ENCODE measurements at places on chromosomes 12 and 14. TPM values are rescaled to one million over a fixed set of nuclear protein-coding genes. Genes with fewer than 3 reads are reported as not detected.

Gene DNAH10
- total RNA-seq, result 0.14 TPM

Gene KRT78
- total RNA-seq, result not detected

Gene ITGB7
- total RNA-seq, result 239 TPM

Gene RNFT2
- 10.1 TPM for total RNA-seq

Gene RNASE7
- not detected for total RNA-seq

Gene DIO2
- total RNA-seq, result not detected

Gene ANO2
- total RNA-seq, result not detected

GRCh38 chr14:64726585-64726890 is 22.3 kb downstream of the PLEKHG3 start:
- peaks cover 1% of the 10 kb centered on the region for H3K27me3 ChIP-seq
- H3K4me3 ChIP-seq, result no peak overlapping the region
- DNase-seq, result no peak
- peaks cover 64% of the 10 kb centered on the region for H3K4me1 ChIP-seq

DNA sequence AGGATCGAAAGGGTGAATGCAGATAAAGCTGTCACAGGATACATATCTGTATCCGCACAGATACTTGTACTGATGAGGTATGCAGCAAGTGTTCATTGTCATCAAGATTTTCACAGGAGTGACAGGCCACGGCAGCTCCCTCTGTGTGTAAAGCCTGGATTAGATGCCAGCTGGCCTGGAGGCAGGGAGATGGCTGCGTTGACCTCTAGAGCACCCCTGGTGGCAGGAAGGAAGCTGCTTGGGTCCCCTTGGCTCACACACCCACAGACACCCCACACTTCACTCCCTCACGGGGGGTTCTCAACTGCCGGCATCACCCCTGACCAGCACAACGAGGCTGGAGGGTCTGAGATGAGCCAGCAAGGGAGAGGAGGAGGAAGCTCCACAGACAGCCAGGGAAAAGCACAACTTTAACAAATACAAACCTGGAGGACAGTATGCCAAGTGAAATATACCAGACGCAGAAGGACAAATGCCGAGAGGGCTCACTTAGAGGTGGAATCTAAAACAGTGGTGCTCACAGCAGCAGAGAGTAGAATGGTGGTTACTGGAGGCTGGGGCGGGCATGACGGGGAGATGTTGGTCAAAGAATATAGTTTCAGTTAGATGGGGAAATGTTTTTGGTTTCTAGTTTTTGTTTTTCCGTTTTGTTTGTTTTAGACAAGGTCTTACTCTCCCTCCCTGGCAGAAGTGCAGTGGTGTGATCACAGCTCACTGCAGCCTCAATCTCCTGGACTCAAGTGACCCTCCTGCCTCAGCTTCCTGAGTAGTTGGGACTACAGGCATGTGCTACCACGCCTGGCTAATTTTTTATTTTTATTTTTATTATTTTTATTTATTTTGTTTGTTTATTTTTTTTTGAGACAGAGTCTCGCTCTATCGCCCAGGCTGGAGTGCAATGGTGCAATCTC is 45.7 kb downstream of the TEAD4 start:
- H3K36me3 ChIP-seq, result no peaks in the 10 kb centered on the region
- no peak for DNase-seq
- no peak overlapping the region for H3K4me3 ChIP-seq
- no peaks in the 10 kb centered on the region for H3K4me1 ChIP-seq
- no peaks in the 10 kb centered on the region for H3K27me3 ChIP-seq

DNA sequence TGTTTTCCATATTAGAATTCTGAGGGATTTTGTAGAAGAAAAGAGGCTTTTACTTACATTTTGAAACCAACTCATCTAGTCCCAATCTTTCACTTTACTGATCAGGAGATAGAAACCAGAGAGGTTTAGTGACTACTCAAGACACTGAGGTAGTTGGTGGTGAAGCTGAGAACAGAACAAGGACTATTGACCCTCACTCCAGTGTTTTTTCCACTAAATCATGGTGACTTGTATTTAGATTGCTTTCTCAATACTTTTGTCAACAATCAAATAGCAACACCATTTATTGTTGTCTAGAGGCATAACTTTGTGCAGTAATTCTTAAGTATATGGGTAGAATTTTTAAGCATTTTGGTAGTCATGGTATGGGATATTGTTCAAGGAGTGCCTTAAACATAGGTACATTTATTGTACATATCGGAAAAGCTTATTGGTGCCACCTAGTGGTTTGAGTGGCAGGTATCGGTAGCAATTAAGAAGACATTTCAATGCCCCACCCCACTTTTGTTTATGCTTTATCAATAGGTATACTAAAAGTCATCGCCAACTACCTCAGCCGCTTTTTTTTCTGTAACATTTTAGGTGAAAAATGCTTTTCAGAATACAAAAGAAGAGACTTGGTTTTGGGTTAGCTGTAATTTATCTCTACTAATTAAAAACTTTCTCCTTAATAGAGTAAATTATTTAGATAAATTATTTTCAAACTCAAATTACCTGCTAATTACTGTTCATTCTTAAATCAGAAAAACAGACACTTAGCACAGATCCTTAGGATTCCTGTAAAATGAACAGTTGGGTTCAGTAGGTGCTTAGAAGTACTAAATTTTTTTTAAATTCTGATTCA is 47.3 kb upstream of the PAWR start:
- no peak overlapping the region for H3K4me3 ChIP-seq
- peak; percentile 76 for DNase-seq
- H3K27me3 ChIP-seq, result peaks cover 5% of the 10 kb centered on the region
- H3K4me1 ChIP-seq, result no peaks in the 10 kb centered on the region
- H3K36me3 ChIP-seq, result no peaks in the 10 kb centered on the region
- no peak overlapping the region for H3K27ac ChIP-seq

DNA sequence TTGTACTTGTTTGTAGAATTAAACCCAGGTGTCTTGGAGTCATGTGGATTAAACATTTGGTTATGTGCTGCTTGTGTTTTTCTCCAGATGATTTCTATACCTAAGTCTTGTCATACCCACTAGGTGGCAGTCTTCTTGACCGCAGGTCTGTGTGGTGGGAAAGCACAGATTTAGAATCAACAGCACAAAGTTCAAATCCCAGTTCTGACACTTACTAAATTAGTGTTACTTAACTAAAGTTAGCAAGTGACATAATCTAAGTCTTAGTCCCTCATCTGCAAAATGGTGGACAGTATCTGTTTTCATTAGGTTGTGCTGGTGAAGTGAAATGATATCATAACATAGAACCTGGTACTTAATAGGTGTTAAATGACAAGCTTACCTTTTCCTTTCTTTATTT is 151.0 kb upstream of the ARHGAP5 start:
- H3K27me3 ChIP-seq, result no peaks in the 10 kb centered on the region
- H3K27ac ChIP-seq, result no peak overlapping the region
- H3K4me1 ChIP-seq, result peaks cover 8% of the 10 kb centered on the region
- no peak overlapping the region for H3K4me3 ChIP-seq

DNA sequence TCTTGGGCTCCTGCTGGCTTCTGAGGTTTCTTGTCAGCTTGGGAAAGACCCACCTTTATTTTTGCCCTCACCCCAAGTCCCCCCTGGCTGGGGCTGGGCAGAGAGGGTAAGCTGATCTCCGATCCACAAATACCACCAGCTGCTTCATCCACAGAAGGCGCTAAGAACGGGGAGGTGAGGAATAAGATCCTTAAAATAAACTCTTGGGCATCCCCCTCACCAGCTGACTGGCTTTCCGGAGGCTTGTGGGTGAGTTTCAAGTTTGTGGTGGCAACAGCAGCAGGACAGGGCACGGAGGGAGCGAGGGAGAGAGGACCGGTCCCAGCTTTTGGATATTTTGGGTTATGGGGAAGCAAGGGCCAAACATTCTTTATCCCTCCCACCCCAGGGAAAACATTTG is 20.8 kb upstream of the HSPB8 start:
- no peak for DNase-seq
- H3K36me3 ChIP-seq, result no peaks in the 10 kb centered on the region
- no peak overlapping the region for H3K4me3 ChIP-seq
- no peak overlapping the region for H3K27ac ChIP-seq

DNA sequence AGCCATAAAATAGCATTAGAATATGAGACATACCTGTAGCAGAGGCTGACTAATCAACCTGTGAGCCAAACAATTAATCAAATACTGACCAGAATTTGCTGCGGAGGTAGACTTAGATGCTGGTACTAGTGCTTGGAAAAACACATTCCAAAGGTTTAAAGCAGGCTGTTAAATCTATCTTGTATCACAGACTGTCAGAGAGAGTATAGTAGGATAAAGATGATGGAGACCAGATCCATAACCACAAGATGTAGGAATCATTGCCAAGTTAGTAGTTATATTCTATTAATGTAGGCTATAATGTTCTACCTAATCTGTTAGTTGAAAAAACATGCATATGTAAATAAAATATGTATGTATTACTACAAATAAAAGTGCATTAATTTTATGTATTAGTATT is 726.2 kb downstream of the SLC6A15 start:
- H3K4me3 ChIP-seq, result no peak overlapping the region
- H3K27ac ChIP-seq, result no peak overlapping the region
- no peaks in the 10 kb centered on the region for H3K36me3 ChIP-seq
- no peaks in the 10 kb centered on the region for H3K4me1 ChIP-seq
- no peak for DNase-seq

DNA sequence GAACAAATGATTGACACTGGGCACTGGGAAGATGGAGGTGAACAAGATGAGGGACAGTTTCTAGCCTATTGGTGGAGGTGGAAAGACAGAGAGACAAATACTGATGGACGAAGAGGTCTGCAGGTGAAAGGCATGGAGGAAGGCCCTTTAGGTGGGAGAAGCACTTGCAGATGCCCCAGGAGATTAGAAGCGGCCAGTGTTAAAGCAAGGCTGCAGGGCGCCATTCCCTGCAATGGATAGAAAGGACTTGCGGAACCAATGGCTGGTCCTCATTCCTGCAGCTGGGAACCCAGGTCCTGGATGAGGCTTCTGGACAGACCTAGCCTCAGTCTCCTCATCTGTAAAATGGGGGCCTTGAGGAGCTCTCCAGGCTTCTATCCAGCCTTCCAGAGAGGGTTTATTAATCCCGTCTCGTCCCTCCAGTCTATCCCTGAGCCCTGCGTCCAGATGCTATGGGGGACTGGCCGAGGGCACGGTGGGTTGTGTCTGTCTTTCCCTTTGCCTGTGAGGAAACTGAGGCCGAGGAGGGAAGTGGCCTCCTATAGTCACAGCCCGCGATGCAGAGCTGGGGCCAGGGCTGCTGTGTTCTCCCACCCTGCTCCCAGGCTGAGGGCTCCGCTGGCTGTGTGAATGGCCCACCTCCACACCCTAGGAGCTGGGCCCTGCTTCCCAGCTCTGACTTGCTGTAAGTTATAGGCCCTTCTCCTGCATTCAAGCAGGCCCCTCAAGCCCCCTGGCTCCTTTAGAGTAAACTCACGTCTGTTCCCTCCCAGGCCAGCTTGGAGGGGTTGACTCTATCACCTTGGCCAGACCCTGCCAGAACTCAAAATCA is 33.0 kb downstream of the CYP46A1 start:
- H3K27ac ChIP-seq, result no peak overlapping the region
- no peak overlapping the region for H3K4me3 ChIP-seq
- peaks cover 14% of the 10 kb centered on the region for H3K27me3 ChIP-seq
- no peaks in the 10 kb centered on the region for H3K4me1 ChIP-seq
- no peak for DNase-seq
- H3K36me3 ChIP-seq, result no peaks in the 10 kb centered on the region

DNA sequence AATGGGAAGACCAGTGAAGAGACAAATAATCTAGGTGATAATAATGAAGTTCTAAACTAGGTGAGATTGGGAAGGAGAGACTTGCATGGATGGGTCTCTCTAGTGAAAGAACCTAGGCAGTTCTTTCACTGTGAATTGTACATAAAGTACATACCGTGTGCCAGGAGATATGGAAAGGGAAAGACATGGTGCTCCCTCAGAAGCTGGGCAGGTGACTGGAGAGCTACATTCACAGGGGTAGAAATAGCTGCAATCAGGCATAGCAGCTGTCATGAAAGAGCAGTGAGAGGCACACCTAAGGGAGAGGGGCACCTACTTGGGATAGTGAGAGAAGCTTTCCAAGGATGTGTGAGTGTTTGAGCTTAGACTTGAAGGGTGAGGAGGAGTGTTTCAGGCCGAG is 9.3 kb downstream of the STK38L start:
- peaks cover 19% of the 10 kb centered on the region for H3K4me1 ChIP-seq
- DNase-seq, result no peak
- peaks cover 13% of the 10 kb centered on the region for H3K36me3 ChIP-seq
- H3K27me3 ChIP-seq, result no peaks in the 10 kb centered on the region
- H3K27ac ChIP-seq, result no peak overlapping the region

DNA sequence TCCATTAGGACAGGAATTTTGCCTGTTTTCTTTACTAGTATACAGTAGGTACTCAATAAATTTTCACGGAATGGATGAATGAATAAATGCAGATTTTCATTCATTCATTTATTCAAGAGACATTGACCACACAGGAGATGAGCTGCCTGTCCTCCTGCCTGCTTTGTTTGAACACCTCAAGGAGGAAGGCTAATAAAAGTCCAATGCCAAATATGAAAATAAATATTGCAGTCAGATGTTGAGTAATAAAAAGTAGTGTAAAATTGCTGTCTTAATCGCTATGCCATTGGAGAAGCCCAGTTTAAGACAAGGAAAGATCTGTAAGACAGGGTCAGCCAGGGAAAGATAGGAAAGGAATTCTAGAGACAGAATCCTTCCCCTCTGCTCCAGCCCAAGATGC is 47.4 kb downstream of the DYRK2 start:
- no peak overlapping the region for H3K4me3 ChIP-seq
- no peak overlapping the region for H3K27ac ChIP-seq
- peaks cover 46% of the 10 kb centered on the region for H3K4me1 ChIP-seq
- H3K36me3 ChIP-seq, result no peaks in the 10 kb centered on the region

DNA sequence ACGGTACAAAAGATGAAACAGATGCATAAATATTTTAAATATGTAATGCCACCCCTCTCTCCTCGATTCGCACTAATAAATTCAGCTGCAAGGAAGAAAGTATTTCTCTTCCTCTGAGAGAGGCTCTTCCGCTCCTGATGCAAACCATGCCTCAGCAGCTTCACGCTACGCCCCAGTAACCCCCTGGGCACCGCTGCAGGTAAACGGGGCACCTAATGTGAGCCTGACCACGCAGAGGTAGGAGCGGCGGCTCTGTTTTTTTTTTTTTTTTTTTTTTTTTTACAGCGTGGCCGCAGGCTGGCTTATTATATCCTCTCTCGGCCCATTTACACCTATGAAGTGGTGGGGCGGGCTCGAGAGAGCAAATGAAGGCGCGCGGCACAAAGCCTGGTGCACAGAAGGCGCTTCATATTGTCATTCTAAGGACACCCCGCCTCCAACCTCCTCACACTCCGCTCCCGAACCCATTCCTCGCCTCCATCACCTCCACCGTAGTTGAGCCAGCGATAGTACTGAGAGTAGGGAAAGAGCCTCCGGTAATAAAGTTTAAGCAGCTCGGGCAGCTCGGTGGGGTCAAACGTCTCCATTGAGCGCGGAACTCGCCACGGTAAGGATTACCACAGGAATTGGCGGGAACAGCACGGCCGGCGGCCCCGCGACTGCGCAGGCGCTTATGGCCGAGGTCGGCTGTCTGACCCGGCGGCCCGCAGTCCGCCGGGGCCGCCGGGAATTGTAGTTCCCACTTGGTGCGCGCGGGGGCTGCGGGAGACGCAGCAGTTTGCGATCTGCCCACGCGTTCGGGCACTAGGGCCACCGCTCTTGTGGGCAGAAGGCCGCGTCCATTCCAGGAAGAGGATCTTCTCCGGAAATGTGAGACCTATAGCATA is at the start of gene PRIM1:
Gene PRIM1 (minus strand): TSS at position 612 of the 887 bp plus-strand sequence. CDS start 25 bp downstream, at position 587.
- peaks cover 33% of the 10 kb centered on the region for H3K36me3 ChIP-seq
- H3K4me3 ChIP-seq, result peak within 1 kb of the TSS; percentile 98
- no peaks in the 10 kb centered on the region for H3K27me3 ChIP-seq

GRCh38 chr12:71303199-71303598 is 136.4 kb upstream of the LGR5 start:
- no peak for DNase-seq
- H3K4me1 ChIP-seq, result no peaks in the 10 kb centered on the region
- H3K4me3 ChIP-seq, result no peak overlapping the region
- H3K36me3 ChIP-seq, result no peaks in the 10 kb centered on the region

All from activated CD4-positive, alpha-beta T cell treated with anti-CD3 and anti-CD28 coated beads, Interleukin-2, amount 10 ng/mL, durations not matched to agents 24 days and 14 days (primary cell).